ENCODE measurements at places on chromosomes 3 and 15. TPM values are rescaled to one million over a fixed set of nuclear protein-coding genes. Genes with fewer than 3 reads are reported as not detected.

- no peak for DNase-seq
Observed at GRCh38 chr15:93235926-93236780, 147.1 kb upstream of the RGMA start.

DNA sequence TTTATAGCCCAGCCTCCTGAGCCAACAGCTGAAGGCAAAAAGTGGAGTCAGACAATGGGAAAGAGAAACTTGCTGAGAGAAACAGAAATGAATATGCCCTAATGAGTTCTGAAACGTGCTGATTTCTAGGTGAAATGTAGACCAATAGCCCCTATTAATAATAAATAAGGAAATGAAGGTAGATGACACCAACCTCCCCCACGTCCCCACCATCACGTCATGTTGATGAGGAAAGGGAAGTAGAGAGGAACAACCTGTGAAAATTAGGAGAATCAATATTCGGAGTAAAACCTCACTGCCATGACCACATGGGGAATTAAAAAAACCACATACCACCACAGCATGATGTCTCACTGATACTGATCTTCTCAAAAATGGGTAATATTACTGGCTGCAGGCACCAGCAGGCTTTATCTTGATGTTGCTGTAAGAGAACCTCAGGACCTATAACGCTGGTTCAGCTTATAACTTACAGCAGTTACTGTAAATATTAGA lies 64.0 kb downstream of the KAT2B start:
- DNase-seq: no peak

DNA sequence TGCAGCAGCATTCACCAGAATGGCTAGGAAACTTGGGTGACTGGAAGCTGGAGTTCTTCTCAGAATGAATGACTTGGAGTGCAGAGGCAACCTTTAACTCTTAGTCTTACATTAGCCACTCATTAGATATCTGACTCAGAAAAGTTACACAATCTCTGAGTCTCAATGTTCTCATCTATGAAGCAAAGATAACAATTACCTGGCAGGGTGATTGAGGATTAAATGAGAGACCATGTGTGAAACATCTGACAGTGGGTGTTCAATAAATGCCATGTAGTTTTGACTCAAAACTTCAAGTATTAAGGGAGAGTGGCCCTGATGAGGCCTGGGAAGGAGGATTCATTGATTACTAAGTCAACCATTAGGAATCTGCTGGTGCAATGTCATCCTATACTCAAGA lies 48.3 kb downstream of the MRPL3 start:
- no peak for DNase-seq

GRCh38 chr3:127038466-127038865 lies 55.6 kb downstream of the PLXNA1 start:
- DNase-seq: no peak

DNA sequence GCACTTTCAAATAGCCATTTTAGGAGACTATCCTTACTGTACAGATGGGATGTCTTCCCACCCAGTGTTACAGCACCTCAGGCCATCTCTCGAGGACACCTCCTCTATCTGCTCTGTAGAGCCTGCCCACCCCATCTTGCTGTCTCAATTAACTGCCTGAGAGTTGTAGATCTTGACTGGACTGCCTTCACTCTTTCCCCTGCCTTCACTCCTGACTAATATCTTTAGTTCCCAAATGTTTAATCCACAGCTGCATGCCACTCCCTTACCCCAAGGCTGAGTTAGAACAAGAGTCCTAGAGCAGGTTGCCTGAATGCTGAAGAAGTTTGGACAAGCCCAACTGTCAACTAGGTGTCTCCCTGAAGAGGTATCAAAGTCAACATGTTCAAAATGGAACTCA lies 1.3 kb upstream of the PP2D1 start:
- DNase-seq: no peak

DNA sequence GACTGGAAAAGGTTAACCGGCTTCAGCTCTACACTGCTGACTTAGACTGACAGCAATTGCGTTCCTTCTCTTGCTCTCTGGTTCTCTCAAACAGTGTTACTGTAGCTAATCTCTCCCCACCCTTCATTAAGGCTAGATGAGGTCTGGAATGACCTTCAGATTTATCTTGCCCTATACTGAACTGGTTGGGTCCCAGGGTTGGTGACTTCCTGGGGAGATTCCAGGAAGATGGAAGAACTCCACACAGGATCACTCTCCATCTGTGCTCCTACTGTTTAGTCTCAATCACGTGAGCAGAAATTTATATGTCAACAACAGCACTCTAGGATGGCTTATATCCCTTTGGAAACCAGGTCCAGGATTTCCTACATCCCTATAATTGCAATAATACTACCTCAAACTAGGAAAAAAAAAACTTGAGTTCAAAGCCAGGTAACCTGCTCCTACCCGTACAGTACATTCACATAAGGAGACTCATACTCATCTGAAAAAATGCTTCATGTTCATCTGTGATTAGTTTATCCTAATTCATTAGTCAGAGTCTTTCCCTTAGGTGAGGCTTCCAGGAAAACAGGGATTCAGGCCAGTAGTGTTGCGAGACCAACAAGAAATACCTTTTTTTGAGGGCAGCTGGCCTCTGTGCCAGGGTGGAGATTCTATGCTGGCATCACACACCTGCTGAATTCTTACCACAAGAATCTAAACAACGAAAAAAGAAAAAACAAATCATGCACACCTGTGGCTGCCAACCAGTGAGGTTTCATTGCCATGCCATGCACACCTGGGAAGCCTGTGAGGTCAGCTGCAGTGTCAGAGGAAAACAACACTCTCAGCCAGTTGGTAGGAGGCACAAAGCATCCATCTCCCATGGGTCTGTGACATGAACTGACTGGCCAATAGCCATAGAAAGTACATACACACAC lies 297.3 kb downstream of the MECOM start:
- DNase-seq: no peak

GRCh38 chr3:155407971-155408370 lies 114.5 kb upstream of the STRIT1 start:
- no peak for DNase-seq

DNA sequence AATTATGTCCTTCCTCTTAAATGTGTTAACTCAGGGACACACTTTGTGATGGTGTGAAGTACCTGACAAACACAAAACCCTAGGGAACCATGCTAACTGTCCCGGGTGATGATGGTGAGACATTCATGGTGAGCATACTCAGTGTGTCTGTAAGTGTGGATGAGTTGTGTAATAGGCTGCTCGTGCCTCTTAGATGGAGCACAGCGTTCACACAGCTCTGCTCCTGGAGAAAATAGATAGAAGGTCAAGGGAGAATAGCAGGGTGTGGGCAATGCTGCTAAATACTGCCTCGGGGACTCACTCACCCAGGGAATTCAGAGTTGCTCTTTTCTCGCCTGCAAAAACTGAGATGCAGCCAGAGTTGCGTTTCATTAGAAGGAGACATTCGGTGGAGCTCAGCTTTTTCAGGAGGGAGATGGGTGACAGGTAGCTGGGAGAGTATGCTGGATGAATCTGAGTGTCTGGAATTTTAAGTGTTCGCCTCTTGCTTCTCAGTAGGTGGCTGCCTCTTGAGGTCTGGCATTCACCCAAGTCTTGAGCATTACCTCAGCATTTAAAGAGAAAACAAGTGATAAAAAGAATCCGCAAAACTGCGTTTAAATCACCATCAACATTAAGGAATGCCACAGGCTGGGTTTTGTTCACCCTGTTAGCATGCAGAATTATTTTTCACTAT lies 813.2 kb downstream of the AGBL1 start:
- DNase-seq: peak; percentile 10

GRCh38 chr3:37816271-37816670 lies 45.4 kb upstream of the CTDSPL start:
- no peak for DNase-seq

GRCh38 chr3:45029661-45030060 lies 3.6 kb downstream of the CLEC3B start:
- no peak for DNase-seq

DNA sequence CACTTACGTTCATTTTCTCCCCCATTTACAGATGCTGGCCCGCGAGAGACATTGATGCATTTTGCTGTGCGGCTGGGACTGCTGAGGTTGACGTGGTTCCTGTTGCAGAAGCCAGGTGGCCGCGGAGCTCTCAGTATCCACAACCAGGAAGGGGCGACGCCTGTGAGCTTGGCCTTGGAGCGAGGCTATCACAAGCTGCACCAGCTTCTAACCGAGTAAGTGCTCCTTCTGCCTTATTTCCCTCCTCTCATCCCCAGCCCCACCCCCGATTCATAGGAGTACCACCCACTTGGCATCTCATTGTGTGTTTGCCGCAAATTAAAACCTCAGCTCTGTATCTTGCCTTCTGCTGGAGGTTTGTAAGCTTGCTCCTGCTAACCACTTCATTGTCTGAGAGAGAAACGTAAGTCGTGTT lies 163.3 kb downstream of the AKAP13 start:
- DNase-seq: no peak

DNA sequence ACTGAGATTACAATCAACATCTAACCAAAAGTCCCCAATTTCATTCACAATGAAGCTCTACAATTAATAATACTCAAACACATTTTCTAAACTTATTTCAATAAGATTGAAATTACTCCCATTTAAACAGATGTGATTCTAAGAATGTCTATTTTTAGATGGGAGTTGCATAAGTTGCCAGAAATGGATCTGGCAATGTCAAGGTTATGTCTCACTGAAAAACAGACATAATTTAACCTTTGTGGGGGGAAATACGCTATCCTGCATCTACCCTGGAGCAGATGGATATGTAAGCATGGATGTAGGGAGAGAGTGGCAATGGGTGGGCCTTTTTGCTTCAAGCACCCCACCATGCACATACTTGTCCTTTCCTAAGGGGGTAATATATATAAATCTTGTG lies 6.7 kb upstream of the EIF1B start:
- no peak for DNase-seq

GRCh38 chr15:100193277-100193860 lies 148.4 kb downstream of the ADAMTS17 start:
- DNase-seq: no peak

GRCh38 chr3:154872074-154872473 lies 208.0 kb upstream of the MME start:
- no peak for DNase-seq

DNA sequence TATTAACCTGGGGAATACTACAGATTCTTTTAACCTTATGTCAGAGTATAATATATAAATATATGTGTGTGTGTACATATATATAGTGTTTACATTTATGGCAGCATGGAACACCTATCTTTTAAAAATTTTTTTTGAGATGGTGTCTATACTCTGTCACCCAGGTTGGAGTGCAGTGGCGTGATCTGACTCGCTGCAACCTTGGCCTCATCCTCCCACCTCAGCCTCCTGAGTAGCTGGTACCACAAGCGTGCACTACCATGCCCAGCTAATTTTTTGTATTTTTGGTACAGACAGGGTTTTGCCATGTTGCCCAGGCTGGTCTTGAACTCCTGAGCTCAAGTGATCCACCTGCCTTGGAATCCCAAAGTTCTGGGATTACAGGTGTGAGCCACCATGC lies 18.5 kb upstream of the ERICH6 start:
- no peak for DNase-seq

DNA sequence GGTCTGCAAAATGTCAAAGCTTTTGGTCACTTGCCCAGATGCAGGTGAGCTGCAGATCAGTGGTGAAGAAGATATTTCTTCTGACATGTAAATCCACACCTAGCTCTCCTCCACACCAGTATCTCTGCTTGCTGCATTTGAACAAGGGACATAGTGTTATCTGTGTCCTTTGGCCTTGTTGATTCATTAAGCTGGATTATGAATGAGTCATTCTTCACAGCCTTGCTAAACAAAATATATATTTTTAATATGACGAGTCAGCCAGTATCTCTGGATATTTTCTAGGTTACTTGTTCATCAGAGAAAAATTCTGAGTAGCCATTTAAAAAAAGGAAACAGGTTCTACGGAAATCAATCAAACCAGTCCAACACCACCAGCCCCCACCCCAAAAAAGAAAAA lies 190.6 kb upstream of the ADAMTS9 start:
- no peak for DNase-seq

- DNase-seq: no peak
Observed at GRCh38 chr15:80925597-80926059, 64.0 kb downstream of the MESD start.

GRCh38 chr15:60243769-60244168 lies 154.0 kb downstream of the ANXA2 start:
- DNase-seq: no peak

- no peak for DNase-seq
Observed at GRCh38 chr3:34858067-34858660, 781.2 kb upstream of the ARPP21 start.

DNA sequence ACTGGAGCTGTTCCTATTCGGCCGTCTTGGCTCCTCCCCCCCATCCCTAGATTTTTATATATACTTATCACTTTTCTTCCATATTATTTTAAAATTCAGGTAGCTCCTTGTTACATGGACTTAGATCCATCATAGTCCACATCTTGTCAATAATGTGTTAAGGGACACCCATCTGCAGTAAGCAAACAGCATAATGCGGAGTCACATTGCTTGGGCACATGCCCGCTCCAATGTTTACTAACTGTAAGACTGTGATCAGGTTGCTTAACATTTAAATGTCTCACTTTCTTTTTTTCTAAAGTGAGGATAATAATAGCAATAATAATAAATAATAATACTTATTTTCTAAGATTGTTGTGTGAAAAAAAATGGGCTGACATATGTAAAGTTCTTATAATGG lies 303.2 kb upstream of the SOX14 start:
- DNase-seq: no peak

DNA sequence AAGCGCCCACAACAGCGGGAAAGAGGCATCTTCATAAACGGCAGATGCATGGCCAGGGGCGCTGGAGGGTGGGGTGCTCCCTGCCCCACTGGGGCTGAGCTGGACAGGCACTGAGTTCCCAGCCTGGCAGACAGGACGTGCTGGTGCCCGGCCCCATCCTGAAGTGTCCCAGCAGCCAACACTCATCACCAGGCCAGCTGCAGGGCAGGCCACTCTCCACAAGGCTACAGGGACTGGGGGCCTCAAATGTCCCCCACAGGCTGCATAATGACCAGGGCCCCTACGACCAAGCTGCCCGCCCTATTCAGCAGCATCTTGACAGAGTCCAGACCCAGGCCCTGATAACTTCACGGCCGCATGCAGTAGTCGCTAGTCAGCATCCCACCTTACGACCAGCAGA lies 124.1 kb upstream of the IQSEC1 start:
- no peak for DNase-seq

- no peak for DNase-seq
Observed at GRCh38 chr3:33590541-33590940, 127.5 kb downstream of the CLASP2 start.

DNA sequence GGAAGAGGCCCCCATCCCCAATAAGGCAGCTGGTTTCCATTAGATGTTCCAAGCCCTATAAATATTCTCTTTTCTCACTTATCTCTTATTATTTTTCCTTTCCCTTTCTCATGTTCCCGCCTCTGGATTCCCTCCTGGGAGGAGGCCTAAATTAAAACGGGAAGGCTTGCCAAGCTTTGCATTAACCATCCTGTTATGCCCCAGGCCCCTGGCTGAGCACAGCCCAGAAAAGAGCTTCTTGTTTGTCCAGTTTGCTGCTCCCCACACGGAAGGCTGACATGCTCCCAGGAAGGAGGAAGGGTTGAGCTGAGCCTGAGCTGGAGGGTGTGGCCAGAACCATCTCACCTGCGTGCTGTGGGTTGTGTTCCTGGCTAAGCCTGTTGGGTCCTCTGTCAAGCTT lies 63.1 kb upstream of the BOC start:
- peak; percentile 53 for DNase-seq

- peak; percentile 55 for DNase-seq
Observed at GRCh38 chr15:48641416-48641815, 4.1 kb downstream of the FBN1 start.

The GOLGA6A gene
- not detected for total RNA-seq

The ZKSCAN7 gene
- total RNA-seq: 3.0 TPM

The CAV3 gene
- not detected for total RNA-seq

The SERPINI2 gene
- not detected for total RNA-seq

The RASGRF1 gene
- total RNA-seq: 0.73 TPM

The CHL1 gene
- not detected for total RNA-seq

The CCDC9B gene
- total RNA-seq: 8.9 TPM

The ST8SIA2 gene
- total RNA-seq: 0.43 TPM

The SPATA12 gene
- total RNA-seq: not detected

Measured in A673 (cell line).